Renal cortex interstitium (tissue), 15 donors: ENCODE measurements at places on chromosomes 2 and 18. TPM values are rescaled to one million over a fixed set of nuclear protein-coding genes. Genes with fewer than 3 reads are reported as not detected.
A peak's percentile ranks its signal among the peaks of the same experiment; 100 is the strongest.

The GBX2 gene
- 0.64 TPM for polyA plus RNA-seq

The CHRND gene
- polyA plus RNA-seq = 0.87 TPM

The ZSWIM2 gene
- polyA plus RNA-seq = not detected

The TMEM127 gene
- polyA plus RNA-seq = 38.3 TPM

The MATN3 gene
- 3.5 TPM for polyA plus RNA-seq

The CYBRD1 gene
- polyA plus RNA-seq = 37.4 TPM

The SERPINB2 gene
- polyA plus RNA-seq = 0.15 TPM

The SLC38A11 gene
- polyA plus RNA-seq = 3.8 TPM

The FEV gene
- 0.14 TPM for polyA plus RNA-seq

The TNFAIP6 gene
- 2.3 TPM for polyA plus RNA-seq

The NEU4 gene
- polyA plus RNA-seq = 2.2 TPM

The SP9 gene
- not detected for polyA plus RNA-seq

The TMEM247 gene
- not detected for polyA plus RNA-seq

GRCh38 chr18:59006461-59007067, 133.1 kb upstream of the SEC11C start:
- no peak for DNase-seq

- no peak for DNase-seq
These were observed 133.3 kb downstream of the DNAH6 start for GRCh38 chr2:84649487-84650142.

DNA sequence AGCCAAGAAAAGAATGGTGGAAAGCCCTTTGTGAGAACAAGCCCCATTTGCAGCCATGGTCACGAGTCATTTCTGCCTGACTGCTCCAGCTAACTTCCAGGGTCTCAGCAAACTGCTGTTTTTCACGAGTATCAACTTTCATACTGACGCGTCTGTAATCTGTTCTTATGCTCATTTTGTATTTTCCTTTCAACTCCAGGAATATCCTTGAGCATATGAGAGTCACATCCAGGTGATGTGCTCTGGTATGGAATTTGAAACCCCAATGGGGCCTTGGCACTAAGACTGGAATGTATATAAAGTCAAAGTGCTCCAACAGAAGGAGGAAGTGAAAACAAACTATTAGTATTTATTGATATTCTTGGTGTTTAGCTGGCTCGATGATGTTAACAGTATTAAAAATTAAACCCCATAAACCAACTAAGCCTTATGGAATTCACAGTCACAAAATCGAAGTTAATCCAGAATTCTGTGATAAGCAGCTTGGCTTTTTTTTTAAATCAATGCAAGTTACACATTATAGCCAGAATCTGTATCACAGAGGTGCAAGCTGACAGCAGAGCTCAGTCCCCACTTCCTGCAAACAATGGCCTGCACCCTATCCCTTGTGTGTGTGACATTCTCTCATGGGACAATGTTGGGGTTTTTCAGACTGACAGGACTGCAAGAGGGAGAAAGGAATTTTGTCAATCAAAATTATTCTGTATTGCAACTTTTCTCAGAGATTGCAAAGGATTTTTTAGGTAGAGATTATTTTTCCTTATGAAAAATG, 26.1 kb downstream of the SLC14A1 start:
- DNase-seq = no peak

DNA sequence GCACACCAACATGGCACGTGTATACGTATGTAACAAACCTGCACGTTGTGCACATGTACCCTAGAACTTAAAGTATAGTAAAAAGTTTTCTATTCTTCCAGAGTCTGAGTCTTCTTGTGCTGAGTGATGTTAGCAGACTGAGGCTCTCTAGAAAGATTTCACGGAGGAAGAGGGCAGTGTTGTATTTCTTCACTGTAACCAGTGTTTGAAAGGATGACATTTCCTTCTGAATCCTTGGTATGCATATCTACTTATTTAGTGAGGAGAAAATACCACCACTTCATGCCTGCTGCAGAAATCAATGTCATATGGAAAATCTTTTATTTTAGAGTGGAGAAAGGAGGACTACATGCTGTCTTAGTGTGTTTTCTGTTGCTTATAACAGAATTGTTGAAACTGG, 357.1 kb downstream of the CCDC85A start:
- no peak for DNase-seq

DNA sequence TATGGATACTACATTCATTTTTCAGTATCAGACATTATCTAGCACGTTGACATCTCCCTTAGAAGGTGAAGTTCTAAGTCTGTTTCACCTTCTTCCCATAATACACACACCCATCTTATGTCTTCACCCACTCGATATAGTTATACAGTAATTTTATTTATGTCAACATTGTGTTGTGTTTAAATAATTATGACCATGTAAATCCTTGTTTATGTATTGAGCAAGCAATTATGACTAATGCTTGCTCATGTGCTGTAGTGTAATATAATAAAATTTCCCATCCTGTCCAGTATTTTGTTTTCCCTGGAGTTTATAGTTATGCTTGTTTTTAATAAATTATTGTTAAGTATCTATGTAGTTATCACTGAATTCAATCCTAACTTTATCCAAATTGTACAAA, 163.2 kb downstream of the MTX2 start:
- DNase-seq = no peak

- no peak for DNase-seq
These were observed 163.1 kb downstream of the TTC32 start for GRCh38 chr2:19738707-19739106.

DNA sequence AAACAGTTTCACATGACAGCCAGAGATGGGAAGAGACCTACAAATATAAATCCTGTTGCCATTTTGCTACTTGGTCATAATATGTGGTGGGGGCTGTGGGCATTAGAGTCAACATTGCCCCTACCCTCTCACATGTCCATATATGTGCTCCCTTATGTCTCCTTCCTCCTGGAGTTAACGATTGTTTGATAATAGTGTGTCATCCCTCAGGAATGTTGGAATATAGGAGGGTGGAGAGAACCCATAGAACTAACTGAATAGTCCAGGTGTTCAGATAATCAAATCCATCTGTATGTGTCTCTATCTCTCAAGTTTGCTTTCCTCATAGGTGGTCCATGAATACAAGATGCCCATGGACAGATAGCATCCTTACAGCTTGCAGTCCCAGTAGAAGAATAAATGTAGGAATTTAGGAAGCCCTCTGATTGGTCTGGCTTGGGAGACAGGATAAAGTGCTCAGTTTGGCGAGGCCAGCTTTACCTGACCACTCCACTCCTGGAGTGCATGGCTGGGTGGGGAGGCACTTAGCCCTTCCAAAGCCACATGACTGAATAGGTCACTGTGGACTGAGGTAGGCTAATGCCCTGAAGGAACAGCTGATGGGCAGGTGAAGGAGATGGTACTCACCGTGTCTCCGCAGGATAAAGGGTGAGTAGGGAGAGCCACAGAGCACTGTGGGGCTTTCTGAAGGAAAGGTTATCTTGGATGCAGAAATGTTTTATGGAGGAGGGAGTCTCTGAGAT, 166.9 kb downstream of the CDCA7 start:
- DNase-seq = no peak

DNA sequence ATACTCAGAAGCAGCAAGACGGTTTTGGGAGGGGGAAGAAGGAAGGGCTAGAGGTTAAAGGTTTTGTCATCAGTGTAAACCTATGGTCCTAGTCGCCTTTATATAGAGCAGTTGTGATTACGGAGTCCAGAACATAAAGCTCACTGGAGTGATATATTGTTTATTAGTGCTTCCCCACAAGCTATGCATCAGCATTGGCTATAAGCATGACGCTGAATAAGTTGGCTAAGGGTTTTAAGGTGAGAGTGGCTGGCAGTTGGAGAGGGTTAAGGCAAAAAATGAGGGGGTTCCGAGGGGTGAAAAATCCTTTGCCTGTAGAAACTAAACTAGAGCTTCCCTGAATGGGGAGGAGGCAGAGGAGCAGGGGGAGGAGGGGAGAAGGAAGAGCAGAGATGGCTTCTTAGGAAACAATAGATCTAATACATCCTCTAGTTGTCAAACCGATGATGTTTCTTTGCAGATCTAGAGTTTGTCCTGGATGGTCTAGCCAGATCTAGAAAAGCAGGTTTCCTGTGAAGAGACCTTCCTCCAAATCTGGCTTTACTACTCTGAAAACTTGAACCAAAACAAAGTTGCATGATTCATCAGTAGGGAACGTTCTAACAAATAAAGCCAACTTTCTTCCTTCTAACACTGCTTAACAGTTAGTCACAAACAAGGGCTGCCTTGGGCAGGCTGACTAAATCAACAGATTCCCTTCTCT, 2.5 kb downstream of the KLF7 start:
- DNase-seq = peak; percentile 42

GRCh38 chr2:15313657-15314056, 247.5 kb downstream of the NBAS start:
- DNase-seq = no peak

GRCh38 chr18:3402982-3403451, 47.0 kb upstream of the TGIF1 start:
- DNase-seq = no peak

DNA sequence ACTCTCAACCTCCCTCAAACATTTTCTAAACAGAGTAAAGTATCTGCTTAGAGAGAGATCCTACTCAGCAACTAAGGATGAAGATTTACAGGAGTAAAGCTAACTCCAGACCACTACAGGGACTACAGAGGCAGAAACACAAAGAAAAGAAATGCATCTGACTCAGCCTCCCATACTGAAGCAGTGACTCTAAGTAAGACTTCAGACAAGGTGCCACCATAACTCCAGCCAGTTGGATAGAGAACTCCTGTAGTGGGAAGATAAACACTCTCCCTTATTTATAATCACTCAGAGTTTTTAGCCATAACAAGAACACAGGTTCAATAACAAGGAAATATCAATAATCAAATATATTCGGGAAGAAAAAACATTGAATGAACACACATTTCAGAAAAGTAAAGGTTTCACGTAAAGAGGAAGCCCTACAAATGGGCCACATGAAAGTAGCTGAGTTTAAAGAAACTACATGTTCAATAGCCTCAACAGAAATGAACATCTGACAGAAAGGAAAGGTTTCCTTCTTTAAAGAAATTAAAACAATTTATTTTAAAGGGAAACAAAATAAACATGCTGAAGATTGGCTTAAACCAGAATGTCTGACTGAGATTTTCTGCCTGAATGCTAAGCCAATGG, 519.9 kb downstream of the KCNJ3 start:
- DNase-seq = no peak

GRCh38 chr2:240988146-240988545, 10.3 kb upstream of the SNED1 start:
- no peak for DNase-seq

- no peak for DNase-seq
These were observed 86.6 kb downstream of the ASB1 start for GRCh38 chr2:238513346-238513745.

- no peak for DNase-seq
These were observed 945.0 kb downstream of the SLC4A3 start for GRCh38 chr2:220572385-220572784.

DNA sequence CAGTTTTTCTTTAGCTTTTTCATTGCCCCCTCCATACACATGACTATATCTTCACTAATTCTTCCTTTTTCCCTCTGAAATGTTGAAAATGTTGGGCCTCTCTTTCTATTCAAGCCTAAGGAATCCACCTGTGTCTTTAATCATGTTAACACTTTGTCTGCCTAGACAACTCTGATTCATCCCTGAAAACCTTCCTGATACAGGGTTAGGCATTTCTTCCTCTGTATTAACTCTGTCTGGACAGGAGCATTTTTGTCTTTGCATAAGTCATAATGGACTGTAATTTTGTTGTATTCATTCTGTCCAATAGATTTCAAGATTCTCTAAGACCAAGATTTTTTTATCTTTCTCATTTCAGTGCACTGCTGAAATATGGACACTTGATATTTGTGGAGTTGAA, 297.3 kb downstream of the IKZF2 start:
- DNase-seq = no peak

DNA sequence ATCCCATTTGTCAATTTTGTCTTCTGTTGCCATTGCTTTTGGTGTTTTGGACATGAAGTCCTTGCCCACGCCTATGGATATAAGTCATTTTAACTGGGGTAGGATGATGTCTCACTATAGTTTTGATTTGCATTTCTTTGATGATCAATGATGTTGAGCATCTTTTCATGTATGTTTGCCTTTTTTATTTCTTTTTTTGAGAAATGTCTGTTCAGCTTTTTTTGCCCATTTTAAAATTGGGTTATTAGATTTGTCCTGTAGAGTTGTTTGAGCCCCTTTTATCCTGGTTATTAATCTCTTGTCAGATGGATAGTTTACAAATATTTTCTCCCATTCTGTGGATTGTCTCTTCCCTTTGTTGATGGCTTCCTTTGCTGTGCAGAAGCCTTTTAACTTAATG, 75.3 kb downstream of the COMMD1 start:
- no peak for DNase-seq

- no peak for DNase-seq
These were observed 212.7 kb upstream of the SALL3 start for GRCh38 chr18:78766651-78767533.

GRCh38 chr2:44545005-44545404, 183.3 kb downstream of the CAMKMT start:
- no peak for DNase-seq

GRCh38 chr2:117232305-117232704, 582.2 kb upstream of the DDX18 start:
- no peak for DNase-seq

DNA sequence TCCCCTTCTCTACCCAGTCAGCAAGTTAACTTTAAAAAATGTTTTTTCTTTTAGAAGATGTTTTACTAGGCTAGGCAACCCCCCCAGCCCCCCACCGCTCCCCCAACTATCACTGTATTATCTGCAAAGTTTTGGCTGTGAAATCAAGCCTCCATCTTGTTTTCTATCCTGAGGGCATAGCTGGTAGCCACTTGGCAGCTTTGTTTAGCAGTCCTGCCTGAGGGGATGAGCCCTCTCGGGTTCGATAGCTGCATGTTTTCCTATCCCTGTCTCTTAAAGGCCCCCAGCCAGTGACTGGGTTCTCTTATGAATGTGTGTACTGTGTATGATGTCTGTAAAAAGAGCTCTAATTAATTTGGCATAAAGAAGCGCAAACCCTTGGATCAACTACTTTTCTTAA, 43.4 kb downstream of the MRO start:
- no peak for DNase-seq

GRCh38 chr2:10495311-10495987, 47.3 kb upstream of the ODC1 start:
- DNase-seq = no peak

DNA sequence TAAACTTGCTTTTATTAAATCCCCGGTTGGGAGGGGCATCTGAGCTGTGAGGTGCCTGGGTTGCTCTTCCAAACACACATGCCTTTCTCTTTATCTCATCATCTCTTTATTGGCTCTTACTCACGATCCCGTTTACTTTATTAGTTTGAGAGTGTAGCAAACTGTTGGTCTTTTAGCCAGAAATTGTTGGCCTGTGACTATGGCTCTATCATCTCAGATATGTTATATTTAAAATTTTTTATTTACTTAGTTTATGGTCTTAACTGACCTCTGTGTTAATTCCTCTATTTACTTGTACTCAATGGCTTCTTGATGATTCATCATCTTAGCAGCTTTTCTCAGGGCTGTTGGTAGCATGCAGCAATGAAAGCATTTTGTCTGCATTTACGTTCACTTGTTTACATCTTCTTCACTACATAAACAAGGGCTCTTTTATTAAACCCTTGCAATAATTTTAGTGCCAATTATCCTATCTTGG, 408.4 kb downstream of the HRH4 start:
- no peak for DNase-seq
